ENCODE measurements at places on chromosomes 5 and 9.

GRCh38 chr9:89484475-89485404 lies 13.2 kb downstream of the SEMA4D start:
- peak; percentile 12 for DNase-seq

DNA sequence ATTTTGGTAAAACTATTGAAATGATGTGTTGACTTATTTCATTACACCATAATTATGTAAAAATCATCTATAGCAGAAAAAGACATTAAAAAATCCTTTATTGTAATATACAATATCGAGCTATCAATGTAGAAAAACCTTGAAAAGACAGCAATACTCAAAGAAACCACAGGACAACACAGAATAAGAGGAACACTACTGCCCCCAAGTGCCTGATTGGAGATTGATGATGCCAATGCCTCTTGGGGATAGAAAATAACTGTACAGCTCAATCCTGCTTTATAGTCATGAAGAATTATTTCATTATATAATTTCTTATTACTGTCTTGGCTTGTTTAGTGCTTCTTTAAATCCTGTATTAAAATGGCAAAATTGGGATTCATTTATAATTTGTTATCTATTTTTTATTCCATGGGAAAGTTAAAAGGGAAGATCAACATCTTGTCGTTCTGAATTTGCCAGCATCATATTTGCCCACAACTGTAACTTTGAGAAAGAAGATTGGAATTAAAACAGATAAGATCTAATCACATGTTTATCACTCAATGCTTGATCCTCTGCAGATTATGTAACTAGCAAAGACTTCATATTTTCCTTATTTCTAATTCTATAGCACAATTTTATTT lies 337.5 kb downstream of the CDH9 start:
- peak; percentile 28 for DNase-seq

- DNase-seq, result no peak
Measured at GRCh38 chr5:98414938-98415337, 358.5 kb upstream of the RGMB start.

DNA sequence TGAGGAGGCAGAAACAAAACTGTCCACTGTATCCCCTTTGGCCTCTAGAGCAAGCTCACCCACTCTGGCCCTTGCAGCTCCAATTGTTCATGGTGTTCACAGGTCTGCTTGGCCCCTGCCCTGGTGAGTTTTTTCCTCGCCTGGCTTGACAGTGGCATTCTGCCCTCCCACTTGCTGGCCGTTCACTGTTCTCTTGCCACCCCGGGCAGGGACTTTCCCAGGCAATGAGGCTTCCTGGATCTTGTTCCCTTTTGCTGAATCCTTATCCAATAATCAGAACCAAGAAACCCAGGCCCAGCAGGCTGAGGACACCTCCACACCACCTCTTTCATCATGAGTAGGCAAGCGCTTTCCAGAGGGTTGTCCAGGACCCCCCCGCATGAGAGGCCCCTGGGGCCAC lies 31.2 kb downstream of the ZNF618 start:
- DNase-seq, result no peak

DNA sequence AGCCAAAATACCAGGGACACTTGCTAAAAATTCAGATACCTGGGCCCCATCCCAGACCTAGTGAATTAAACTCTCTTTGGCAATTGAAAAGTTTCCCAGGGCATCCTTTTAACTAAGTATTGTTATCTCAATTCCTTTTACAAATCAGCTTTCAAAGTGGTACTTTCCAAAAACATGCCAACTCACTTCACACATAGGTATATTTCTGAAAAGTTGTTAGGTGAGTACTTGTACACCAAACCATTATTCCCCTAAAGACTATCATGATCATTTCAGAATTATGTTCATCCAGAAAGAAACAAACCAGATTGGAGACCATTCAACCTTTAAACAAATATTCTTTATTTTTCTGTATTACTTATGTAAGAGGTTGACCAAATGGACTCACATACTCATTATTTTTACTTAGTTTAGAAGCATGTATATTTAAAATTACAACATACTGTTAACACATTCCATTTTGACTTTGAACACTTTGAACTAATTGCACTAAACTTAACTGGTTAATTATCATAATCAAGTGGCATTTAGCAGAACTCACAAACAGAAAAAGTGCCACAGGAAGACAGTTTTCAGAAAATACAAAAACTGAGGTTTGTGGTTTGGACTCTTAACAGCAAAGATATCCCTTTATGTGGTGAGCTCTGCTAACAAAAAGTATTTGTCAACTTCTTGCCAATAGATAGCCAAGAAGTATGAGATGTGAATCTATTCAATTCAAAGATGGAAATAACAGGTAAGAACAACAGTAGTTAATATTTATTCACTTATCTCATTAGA lies 40.7 kb downstream of the KIAA0825 start:
- no peak for DNase-seq

DNA sequence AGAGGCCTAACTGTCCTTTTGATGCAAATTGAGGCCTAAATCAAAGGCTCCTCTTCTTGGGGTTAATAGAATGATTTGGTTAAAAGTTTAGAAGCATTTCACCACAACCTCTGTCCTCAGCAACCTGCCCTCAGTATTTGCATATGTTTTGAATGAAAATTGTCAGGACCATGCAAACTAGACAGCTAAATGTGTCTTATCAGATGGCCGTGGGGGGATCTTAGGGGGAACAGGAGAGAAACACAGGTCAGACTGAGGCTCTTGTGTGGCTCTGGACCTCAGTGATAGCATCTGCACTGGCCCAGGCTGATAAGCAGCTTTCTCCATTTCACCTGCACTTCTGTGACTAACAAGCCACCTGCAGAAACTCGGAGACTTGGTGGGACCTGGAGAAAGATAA lies 49.0 kb downstream of the FOXI1 start:
- no peak for DNase-seq

DNA sequence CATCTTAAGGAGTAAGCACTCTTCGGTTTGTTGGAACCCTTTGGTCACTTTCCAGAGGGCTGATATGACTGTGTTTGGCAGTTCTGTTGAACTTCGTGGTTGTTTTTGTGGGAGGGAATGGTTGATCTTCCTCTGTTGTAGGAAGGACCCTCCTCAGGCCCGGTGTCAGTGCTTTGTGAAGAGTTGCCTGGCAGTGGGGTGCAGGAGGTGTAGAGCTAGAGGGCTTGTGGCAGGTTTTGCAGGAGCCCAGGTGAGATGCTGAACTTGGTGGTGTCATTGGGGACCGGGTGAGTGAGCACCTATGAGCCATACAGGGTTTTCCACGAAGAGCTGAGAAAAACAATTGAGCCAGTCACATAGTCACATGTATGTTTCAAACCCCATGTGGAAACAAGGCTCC lies 27.2 kb downstream of the SECISBP2 start:
- DNase-seq, result no peak

DNA sequence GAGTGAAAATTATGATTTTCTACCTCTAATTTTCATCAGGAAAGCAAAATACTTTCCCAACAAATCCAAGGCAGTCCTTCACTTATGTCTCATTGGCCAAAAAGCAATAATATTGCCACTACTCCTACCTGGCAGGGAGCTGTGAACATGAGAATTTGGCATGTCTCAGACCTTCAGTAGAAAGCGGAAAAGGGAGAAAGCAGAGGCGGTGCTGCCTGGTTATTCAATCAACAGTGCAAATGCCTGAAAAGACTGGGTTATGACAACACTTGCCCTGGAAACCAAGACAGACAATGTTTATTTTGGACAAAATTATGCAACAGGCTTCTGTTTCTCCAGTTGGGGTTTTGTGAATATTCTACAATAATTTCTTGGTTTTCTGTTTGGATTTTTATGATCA lies 194.4 kb downstream of the TAF11L14 start:
- no peak for DNase-seq

DNA sequence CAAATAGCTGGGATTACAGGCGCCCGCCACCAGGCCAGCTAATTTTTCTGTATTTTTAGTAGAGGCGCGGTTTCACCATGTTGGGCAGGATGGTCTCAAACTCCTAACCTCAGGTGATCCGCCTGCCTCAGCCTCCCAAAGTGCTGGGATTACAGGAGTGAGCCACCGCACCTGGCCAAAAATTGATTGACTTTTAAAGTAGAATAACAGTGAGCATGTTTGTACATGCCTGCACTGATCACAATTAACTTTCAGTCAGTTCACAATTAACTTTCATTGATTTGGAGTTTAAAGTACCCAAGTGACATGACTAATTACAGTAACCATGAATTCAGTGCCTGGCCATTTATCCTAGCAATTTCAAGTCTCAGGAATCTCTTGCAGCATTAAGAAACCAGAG lies 61.3 kb downstream of the ANKH start:
- DNase-seq, result no peak

DNA sequence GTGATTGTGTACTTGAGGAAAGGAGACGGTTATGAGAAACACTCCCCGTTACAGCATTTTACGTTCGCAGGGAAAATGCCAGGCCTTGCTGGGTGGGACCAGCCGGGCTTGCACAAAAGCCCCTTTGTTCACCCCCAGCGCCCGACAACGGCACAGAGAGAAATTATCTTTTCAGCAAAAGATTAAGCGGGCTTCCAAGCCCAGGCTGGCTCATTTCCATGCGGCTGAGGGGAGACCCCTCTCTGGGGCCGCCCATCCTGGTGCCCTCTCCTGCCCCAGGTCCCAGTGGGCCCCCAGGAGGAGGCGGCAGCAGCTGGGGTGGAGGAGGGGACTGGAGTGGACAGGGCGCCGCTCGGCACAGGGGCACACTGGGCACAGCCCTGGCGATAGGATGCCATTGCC lies 50.8 kb upstream of the NOTCH1 start:
- no peak for DNase-seq

DNA sequence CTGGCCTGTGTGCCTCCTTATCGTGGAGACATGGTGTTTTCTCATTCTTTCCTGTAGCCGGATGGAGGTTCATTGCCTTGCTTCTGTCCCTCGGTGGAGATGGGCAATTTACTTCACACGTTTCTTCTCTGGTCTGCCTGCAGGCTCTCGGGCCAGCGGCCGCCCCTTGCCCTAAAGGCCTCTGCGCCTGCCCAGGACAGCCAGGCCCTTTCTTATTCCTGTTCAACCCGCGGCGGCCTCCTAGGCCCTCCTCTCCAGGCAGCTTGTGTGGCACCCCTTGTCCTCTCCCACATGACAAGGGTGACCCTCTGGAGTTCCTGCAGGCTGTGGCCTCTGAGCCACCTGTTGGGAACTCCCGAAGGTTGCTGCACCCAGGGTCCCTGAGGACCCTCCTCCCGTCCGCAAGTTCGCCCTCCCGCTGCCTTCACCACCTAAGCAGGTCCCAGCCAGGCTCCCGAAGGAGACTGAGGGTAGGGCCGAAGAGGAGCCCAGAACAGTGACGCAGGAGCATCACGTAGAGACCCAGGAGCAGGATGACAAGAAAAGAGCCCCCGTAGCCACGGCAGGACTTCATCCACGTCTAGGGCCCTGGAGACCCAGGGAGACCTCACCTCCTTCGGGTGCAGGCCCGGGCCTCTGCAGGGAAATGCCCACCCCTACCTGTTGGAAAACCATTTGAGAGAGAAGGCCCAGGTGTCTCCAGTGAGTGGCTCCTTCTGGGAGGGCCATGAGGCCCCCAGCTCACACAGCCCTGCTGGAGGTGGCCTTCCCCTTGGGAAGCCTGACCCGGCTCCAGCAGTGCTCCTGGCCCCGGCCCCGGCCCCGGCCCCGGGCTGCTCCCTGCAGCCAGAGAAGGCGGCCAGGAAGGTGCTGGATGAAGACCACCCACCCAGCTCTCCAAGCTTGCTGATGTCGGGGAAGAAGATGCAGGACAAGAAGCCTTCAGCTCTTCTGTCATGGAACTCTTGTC lies 291.4 kb downstream of the TLE4 start:
- no peak for DNase-seq

- no peak for DNase-seq
Measured at GRCh38 chr5:107418071-107418470, 252.7 kb downstream of the EFNA5 start.

DNA sequence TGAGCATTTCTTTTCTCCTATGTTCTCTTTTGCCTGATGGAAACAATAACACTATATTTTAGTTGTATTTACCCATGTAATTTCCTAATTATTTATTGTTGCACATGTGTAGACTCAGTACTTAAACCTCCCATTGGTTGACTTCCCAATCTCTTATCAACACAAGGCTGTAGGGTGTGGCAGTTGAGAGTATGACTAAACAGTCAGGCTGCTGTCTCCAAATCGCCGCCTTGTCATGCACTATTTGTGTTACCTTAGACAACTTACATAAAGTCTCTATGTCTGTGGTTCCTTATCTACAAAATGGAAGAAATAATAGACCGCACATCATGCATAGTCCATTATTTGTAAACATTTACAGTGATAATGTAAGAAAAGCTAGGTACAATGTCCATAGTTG lies 68.9 kb upstream of the EFNA5 start:
- no peak for DNase-seq

DNA sequence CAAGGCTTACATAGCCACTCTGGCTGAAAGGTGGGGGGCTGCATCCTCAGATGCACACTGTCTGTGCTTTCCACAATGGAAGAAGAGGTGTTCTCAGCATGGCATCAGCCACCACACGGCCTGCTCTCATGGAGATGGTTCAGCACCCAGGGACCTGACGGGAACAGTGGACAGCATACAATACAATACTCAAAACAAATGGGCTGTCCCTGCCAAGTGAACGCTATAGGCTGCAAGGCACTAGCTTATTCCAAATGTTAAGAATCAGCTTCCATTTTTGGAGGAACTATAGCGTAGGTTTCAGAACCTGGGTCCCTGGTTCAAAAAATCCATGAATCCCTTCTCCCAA lies 77.2 kb downstream of the ZNF608 start:
- no peak for DNase-seq

GRCh38 chr5:77337246-77337645 lies 126.8 kb downstream of the PDE8B start:
- no peak for DNase-seq

DNA sequence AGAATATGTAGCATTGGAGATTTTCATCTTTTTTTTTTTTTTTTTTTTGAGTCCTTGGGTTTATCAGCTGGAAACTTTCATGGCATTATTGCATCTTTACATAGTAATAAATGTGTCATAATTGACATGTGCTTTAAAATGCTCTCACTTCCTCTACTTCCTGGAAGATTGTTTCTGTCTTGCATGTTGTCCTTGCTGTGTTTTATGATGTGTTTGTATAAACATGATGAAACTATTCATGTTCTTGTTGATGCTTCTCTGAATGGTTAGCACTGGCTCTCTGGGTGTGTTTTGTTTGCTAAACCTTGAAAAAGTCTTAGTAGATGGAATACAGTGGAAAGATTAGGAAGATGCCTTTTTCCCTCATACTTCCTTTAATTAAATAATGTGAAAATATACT lies 87.9 kb downstream of the IQGAP2 start:
- no peak for DNase-seq

GRCh38 chr9:88259001-88259400 lies 120.7 kb upstream of the SPATA31C2 start:
- DNase-seq, result no peak

GRCh38 chr9:110129425-110129824 lies 78.5 kb downstream of the C9orf152 start:
- DNase-seq, result no peak

GRCh38 chr5:10987925-10988504 lies 227.0 kb upstream of the DAP start:
- DNase-seq, result peak; percentile 91

- no peak for DNase-seq
Measured at GRCh38 chr9:134800791-134801339, 79.7 kb upstream of the FCN2 start.
